NT2/D1 (cell line): ENCODE measurements at places on chromosomes 2 and 18.

GRCh38 chr18:62512996-62513395 lies 9.8 kb upstream of the ZCCHC2 start:
- DNase-seq: no peak

GRCh38 chr18:8778386-8778785 lies 73.0 kb downstream of the MTCL1 start:
- no peak for DNase-seq

GRCh38 chr2:64311191-64311910 lies 142.6 kb upstream of the LGALSL start:
- no peak for DNase-seq

GRCh38 chr2:216064014-216064630 lies 17.5 kb downstream of the PECR start:
- DNase-seq: no peak

GRCh38 chr2:132816234-132816633 lies 146.2 kb upstream of the LYPD1 start:
- peak; percentile 13 for DNase-seq

- peak; percentile 25 for DNase-seq
These were observed 396 bp downstream of the CNOT9 start for GRCh38 chr2:218569038-218569431.

DNA sequence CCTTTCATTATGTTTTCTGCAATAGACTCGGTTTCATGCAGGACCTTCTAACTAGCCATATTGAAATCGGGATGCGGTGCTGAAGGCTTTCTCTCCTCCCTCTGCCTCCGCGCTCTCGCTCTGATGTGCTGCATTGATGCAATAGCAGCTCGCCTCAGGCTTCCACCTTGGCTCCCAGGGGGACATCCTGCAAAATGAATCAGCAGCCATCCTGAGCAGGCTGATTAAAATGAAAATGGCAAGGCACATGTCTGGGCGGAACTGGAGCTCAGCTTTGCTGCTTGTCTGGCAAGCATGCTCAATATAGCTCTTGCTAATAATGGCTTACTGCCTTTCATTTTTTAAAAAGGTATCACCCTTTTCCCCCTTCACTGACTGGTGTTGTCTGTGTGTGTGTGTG lies 806 bp upstream of the MYT1L start:
- DNase-seq: peak; percentile 48

GRCh38 chr2:230961091-230961491 lies 34.8 kb upstream of the SPATA3 start:
- no peak for DNase-seq

DNA sequence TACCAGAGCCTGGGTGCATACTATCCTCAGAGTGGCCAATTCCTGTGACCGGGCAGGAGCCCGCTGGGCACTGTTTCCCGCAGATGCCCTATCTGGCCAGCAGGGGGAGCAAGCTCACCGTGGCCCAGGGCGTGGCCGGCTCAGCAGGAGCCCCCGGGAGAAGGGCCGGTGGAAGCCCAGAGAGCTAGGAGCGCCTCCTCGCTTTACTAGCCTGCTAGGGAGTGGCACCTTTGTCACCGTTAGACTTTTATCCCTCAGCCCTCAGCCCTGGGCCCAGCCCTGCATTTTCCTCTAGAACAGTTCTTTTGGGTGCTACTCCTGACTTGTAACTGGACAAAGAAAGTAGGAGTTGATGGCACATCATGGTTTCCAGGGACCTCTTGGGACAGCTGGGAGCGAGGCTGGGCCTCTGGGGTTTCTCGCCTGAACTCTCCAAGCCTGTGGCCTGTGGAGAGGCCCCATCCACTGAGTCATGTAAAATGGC lies 24.0 kb downstream of the TMEM177 start:
- DNase-seq: peak; percentile 71

DNA sequence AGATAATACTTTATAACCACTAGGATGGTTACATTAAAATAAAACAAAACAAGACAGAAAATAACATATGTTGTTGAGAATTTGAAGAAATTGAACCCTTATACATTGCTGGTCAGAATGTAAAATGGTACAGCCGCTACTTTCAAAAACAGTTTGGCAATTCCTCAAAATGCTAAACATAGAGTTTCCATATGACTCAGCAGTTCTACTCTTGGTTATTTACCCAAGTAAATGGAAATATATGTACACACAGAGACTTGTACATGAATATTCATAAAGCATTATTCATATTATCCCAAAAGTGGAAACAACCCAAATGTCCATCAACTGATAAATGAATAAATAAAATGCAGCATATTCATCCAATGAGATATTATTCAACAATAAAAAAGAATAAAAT lies 92.5 kb upstream of the LRATD1 start:
- DNase-seq: no peak

DNA sequence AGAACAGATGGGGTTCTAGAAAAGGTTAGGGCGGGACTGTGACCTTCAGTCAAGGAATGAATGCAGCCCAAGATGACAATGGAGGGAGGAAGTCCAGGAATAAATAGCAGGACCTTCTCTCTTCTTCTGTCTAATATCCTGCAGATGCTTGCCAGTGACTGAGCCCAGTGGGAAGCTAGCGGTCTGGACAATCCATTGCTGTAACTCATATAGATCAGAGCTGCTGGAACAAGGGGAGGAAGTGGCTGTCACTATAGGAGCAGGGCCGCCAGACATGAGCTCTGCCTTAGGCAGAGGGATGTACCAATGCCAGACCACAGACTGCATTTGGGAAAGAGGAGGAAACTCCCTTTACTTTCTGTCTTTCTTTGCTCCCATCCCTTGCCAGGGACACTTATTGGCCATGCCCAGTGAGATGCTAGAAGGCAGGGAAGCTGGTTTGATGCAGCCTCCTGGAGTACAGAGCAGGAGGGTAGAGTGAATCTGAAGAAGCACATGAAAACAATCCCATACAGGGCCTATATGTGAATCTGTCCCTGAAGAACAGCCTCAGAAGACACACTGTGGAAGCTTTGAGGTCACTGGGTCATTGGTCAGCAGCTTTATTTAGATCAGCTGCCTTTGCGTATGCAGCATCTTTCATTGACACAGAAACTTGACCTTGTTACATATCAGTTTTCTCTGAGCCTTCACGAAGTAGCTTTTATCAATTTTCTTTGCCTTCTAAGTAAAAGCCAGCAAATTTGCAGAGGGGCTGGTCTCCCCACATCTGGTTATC lies 65.4 kb downstream of the CCDC85A start:
- DNase-seq: no peak

DNA sequence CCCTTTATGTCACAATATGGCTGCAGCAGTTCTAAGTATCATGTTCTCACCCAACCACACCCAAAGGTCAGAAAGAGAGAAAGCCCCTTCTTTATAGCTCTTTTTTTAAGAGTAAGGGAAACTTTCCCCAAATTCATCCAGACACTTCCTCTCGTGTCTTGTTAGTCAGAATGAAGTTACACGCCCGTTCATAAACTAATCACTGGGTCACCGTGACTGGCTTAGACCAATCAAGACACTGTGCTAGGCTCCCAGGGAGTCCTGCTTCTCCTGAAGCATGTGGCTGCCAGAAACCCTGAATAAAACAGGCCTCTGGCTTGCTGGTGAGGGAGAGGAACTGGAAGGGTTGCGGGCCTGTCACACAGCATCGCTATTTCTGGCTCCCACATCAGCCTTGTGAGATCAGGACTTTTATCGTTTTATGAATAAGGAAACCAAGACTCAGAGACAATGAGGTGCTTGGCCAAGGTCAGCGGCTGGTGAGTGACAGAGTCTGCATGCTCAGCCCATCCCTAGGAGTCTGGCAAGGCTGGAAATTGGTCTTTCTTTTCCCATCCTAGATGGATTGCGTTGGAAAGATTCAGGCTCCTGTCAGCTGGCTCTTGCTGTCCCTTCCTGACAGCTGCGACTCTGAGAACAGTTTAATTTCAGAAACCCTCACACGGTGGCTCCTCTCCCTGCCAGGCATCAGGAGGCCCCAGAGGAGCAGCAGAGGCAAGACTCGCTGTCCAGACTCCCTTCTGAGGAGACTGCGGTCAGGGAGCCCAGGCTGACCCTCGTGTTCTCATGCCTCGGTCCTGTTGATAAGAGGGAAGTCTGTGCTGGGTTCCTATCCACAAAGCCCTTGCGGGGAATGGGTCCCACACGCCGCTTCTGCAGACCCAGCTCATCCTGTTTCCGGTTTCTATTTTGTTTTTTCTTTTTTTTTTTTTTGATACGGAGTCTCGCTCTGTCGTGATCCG lies 104.5 kb upstream of the TAF1B start:
- DNase-seq: no peak

- DNase-seq: no peak
These were observed 26.3 kb downstream of the RMC1 start for GRCh38 chr18:23529604-23530003.

DNA sequence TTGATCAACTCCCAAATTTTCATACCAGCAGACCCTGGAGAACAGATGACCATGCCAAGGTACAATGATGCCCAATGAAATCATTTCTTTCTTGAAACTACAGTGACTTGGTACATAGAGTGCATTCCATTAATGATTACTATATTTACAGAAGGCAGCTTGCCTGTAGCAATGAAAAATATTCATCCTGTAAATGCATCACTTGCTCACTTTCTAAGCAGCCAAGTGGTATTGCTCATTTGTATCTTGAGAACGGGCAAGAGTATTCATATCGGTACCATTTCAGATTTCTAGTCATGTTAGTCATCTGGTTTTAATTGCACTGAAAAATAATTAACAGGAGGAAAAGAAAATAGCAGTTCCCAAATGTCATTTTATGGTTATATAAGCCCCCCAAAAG lies 59.6 kb downstream of the VIL1 start:
- no peak for DNase-seq

DNA sequence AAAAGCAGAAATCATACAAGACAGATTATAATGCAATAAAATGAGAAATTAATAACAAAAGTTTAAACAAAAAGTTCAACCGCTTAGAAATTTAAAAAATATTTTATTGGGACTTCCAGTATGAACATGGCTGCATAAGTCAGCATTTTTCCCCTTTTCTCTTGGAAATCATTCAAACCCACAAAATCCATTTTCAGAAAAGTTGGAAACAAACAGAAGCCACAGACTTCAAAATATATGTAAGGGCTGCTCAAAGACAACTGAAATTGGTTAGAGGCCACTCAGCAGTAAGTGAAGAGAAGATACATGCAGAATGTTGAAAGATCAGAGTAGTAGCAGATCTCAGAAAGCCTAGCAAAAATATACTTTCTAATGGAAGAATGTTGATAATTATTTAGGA lies 194.0 kb downstream of the DYSF start:
- DNase-seq: no peak
